ENCODE measurements at places on chromosomes 4 and X.
A peak's percentile ranks its signal among the peaks of the same experiment; 100 is the strongest.

- DNase-seq: no peak
Observed at GRCh38 chr4:161829591-161829990, 334.2 kb downstream of the FSTL5 start.

- no peak for DNase-seq
Observed at GRCh38 chr4:89022426-89023128, 34.4 kb downstream of the FAM13A start.

GRCh38 chr4:5257086-5257485 lies 205.8 kb downstream of the STK32B start:
- DNase-seq: no peak

- peak; percentile 10 for DNase-seq
Observed at GRCh38 chr4:169810325-169811323, 52.9 kb upstream of the HPF1 start.

- no peak for DNase-seq
Observed at GRCh38 chr4:3834186-3834662, 68.0 kb downstream of the ADRA2C start.

DNA sequence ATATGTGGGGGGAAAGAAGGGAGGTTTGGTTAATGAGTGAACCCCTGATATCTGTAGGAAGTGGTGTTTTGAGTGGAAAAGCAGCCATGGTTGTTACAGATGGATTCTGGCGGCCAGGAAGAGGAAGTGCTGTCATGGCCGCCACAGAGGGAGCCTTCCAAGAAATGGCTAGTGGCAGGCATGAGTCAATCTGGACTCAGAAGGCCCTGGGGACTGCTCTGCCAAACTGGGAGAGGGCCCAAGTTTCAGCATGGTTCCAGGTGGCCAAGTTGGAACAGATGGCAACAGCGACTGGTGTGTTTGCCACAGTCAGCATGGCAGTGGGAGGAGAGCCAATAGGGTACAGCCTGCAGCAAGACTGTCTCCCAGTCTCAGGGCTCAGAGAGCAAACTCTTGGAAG lies 32.5 kb downstream of the ETDB start:
- no peak for DNase-seq

DNA sequence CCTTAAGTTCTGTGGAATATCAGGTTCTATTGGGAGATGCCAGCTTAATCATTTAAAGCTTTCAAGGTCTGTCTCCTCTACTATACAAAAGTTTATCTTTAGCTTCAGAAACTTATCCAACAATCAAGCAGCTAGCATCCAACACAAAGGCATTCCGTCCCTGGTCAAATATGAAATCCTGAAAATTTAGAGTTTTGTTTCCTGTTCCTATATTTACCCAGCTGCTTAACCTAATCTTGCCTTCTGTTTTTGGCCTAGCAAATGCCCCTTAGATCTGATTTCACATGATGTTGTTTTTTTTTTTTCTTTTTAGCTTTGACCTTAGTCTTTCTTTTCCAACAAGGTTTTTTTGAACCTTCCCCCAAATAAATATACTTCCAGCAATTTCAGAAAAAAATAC lies 33.8 kb downstream of the FAM13A start:
- no peak for DNase-seq

- no peak for DNase-seq
Observed at GRCh38 chr4:168028970-168029597, 63.3 kb upstream of the ANXA10 start.

DNA sequence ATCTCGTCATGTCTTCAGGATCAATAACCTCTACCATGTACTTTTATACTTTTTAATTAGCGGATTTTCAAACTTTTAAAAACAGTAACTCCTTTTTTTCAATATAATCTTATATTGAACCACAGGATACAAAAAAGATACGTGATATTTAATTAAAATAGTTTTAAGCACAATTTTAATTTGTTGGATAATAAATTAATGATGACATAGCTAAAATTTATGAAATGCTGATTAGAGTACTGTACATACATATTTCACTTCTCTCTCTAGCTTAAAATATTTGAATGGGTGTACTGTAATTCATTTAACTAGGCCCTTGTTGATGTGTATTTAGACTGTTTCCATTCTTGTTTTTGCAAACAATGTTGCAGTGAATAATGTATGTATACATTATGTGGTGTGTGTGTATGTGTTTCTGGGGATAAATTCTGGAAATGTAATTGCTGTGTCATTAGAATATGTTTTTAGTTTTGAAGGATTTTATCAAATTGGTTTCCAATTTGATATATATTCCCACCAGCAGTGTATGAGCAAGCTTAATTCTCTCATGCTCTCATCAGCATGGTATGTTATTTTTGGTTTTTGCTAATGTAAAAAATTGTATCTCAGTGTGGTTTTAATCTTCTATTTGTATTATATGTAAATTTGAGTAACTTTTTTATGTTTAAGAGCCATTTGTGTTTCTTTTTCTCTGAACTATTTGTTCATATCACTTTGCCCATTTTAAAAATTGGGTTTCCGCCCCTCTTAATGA lies 66.4 kb downstream of the CDKL5 start:
- no peak for DNase-seq

GRCh38 chr4:102447413-102447812 lies 53.7 kb upstream of the NFKB1 start:
- DNase-seq: no peak

GRCh38 chr4:184959786-184960185 lies 58.5 kb upstream of the HELT start:
- no peak for DNase-seq

- DNase-seq: no peak
Observed at GRCh38 chr4:145890689-145891088, 47.9 kb downstream of the ZNF827 start.

DNA sequence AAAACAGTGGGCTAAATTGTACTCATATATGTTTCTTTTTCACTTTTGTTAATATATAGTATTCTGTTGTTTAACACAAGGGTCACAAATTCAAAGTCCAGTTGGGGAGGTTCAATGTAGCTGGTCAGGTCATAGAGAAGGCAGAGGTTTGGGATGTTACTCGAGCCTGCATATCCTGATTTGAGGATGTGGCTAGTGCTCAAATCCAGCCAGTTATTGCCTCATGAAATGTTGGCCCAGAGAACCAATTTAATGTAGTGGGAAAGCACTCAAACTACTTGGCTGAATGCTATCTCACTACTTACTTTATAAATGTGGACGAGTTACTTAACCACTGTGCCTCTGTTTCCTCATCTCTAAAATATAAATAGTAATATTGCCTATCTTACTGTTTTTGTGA lies 12.5 kb downstream of the USO1 start:
- DNase-seq: no peak

- DNase-seq: no peak
Observed at GRCh38 chr4:176575141-176575730, 217.5 kb downstream of the VEGFC start.

DNA sequence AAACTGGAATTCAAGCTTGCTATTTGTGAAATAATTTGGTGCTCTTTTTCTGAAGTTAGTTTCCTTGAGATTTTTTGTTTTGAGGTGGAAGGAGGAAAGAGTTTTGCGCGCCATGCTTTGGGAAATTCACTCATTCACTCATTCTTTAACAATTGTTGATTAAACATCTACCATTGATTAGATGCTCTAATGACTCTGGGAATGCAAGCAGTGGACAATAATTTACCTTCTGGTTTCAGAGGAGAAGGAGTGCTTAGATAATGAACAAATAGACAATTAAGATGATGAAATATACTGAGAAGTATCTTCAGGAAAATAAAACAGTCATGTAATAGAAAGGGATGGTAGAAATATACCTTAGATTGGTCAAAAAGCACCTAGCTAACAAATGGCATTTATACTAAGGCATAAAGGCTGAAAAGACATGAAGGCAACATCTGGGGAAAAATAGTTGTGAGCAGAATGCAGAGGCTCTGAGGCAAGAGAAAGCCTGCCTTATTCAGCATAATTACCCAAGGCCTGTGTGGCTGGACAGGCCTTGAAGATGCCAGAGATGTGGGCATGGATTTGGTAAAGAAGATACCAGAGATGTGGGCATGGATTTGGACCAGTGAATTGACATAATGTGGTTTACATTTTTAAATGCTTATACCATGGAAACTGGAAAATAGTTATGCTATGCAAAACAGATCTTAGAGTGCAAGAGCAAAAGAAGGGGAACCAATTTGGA lies 2.7 kb upstream of the COMMD8 start:
- DNase-seq: no peak

DNA sequence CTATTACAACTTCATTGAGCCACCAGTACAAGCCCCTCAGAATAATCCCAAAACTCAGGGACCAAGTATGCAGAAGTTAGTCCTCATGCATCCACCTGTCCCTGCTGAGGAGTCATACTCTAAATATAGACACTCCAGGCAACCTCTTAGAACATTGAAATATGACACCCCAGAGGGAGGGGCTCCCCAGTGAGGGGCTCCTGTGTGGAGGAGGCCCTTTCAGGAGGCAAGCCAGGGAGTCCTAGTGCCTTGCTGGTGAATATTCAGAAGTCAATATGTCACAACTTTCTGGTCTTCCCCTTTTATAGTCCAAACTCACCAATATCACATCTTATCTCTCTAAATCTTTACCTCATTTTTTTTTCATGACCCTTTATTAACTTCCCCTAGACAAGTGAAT lies 1.6 kb upstream of the ARMCX6 start:
- no peak for DNase-seq

- no peak for DNase-seq
Observed at GRCh38 chr4:67393699-67394281, 151.5 kb downstream of the CENPC start.

DNA sequence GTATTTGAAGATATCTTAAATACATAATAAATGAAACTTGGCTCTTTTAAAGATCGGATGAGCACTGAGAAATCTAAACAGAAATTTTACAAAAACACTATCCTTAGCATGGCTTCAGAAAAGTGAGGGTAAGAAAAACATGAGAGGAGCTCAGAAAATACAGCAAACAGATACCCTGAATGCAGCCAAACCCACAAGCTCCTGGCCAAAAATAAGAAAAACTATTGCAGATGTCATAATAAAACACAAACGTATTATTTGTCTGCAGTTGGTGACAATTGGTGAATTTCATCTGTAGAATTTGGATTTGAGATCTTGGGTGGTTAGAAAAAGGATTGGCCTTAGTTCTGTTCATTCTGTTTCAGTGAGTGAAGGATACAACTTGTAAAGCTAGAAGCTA lies 603.9 kb downstream of the INPP4B start:
- DNase-seq: no peak

- DNase-seq: no peak
Observed at GRCh38 chr4:156517546-156517945, 454.1 kb downstream of the PDGFC start.

GRCh38 chr4:99885063-99885664 lies 9.1 kb downstream of the LAMTOR3 start:
- no peak for DNase-seq

DNA sequence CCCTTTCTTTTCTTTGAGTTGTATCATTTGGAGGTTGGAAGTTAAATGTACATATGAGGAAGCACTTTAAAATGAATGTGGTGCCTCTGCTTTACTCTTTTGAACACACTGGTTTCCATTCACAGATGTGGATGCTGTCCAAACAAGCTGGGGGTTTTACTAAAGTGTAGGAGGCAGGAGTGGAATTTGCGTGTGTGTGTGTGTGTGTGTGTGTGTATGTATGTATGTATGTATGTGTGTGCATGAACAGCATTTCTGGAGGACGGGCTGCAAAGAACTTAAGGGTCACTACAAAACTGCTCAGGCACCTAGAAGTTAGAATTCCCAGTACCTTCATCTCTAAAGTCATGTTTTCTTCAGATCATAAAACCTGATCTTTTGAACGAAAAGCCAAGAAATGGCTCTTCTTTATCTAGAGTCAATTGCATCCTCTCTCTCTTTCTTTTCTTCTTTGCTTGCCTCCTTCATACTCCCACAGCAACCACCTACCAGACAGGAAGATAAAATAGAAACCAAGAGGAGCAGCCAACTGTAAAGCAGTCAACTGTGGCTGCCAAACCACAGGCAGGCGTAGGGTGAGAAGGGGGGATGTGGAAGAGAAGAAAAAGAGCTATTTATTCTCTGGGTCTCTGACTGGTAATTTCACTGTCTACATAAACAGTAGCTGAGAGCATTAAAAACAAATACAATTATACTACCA lies 177.0 kb upstream of the RASGEF1B start:
- no peak for DNase-seq

DNA sequence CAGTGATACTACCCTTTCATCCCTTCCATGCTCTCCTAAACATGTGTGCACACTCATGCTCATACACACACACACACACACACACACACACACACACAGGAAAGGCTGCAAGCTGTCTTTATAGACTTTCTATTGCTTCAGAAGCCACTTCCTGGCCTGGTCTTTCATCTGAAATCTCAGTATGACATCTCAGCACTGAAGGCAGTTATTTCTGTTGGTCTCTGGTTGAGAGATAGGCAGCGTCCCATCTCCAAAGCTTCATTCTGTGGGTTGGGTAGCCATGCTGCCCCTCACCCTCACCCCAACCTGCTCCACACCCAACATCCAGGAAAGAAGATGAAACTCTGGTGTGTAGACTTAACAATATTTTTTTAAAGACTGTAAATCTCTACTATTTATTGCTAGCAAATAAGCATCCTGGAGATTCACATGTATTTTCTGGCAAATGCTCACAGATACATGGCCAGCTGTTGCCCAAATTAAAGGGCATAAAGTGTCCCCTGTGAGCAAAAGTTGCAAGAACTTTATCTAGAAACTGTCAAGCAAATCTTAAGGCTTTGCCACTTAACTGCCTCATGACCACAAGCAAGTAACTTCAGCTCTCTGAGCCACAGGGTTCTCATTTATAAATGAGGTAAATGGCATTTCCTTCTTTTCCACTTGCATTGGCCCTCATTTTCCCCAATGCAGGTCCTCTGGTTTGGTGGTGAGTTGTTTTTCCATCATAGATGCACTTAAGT lies 189.8 kb upstream of the AFF2 start:
- no peak for DNase-seq

DNA sequence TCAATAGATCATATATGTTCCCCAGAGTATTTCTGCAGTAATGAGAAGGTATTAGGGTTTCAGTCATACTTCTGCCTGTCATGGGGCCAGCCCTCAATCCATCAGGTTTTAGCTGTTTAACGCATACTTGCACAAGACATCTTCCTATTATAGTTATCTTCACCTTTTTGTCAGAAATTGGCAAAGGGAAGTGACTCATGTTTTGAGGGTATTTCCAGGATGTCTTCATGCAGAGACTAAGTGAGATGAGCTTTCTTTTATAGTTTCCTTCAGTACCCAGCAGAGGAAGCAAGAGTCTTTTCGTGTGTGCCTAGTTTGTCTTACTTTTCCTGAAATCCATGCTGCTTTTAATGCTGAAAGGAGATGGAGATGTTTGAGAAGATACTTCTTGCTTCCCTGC lies 9.5 kb downstream of the CSTF2 start:
- no peak for DNase-seq

DNA sequence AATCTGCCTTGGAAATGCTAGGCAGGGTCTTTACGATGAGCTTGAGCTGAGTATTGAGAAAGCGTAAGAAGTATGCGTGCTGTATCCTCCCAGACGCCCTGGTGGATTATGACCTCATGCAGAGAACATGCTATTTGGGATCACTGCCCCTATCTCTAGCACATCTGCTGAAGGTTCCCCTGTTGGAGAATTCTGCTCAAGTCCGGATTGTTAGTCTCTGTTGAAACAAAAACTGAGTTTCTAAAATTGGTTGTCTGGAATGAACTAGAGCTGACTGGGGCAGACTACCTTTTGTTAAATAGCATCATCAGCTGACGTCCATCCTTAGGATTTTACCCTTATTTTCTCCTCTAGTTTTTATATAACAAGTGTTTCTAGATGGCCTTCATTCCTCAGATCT lies 7.5 kb downstream of the FHDC1 start:
- DNase-seq: no peak

Data from progenitor cell of endocrine pancreas (in vitro differentiated cells).